ENCODE measurements at places on chromosomes 13 and 19. TPM values are rescaled to one million over a fixed set of nuclear protein-coding genes. Genes with fewer than 3 reads are reported as not detected.

SYNE4 gene
- 1.4 TPM for total RNA-seq

TNFSF11 gene
- total RNA-seq: not detected

FOXO1 gene
- 5.4 TPM for total RNA-seq

CEACAM6 gene
- 0.23 TPM for total RNA-seq

HIF3A gene
- total RNA-seq: not detected

CBLC gene
- 129 TPM for total RNA-seq

TNFSF13B gene
- total RNA-seq: not detected

TMIGD2 gene
- total RNA-seq: not detected

SPACA6 gene
- total RNA-seq: 6.0 TPM

KL gene
- total RNA-seq: not detected

TEX26 gene
- total RNA-seq: not detected

IL11 gene
- total RNA-seq: 7.0 TPM

BEST2 gene
- 0.39 TPM for total RNA-seq

CA11 gene
- 1.2 TPM for total RNA-seq

MAMSTR gene
- total RNA-seq: 0.72 TPM

OR7A5 gene
- total RNA-seq: not detected

LRRC63 gene
- total RNA-seq: not detected

CCNE1 gene
- 12.4 TPM for total RNA-seq

ATP4A gene
- not detected for total RNA-seq

IZUMO2 gene
- total RNA-seq: not detected

GNG8 gene
- total RNA-seq: not detected

RBM42 gene
- 75.7 TPM for total RNA-seq

ZSCAN4 gene
- total RNA-seq: not detected
